Left kidney (tissue), 8 donors: ENCODE measurements at places on chromosomes 16 and 17.

GRCh38 chr17:80160536-80160935 is 9.3 kb upstream of the CARD14 start:
- no peak for DNase-seq

- DNase-seq: no peak
These were observed 237.3 kb upstream of the TNRC6C start for GRCh38 chr17:77720946-77721845.

DNA sequence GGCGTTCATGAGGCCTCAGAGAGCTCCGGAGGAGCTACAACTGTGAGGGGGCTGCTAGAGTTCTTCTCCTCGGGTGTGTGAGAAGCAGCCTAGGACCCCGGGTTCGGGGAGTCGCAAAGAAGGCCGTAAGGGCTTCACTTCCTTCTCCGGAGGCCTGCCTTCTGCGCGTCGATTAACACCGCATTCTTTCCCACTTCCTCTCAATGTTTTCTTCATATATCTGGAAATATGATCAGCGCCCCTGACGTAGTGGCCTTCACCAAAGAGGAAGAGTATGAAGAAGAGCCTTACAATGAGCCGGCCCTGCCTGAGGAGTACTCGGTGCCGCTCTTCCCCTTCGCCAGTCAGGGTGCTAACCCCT is 449 bp downstream of the SMCR8 start:
- no peak for DNase-seq

DNA sequence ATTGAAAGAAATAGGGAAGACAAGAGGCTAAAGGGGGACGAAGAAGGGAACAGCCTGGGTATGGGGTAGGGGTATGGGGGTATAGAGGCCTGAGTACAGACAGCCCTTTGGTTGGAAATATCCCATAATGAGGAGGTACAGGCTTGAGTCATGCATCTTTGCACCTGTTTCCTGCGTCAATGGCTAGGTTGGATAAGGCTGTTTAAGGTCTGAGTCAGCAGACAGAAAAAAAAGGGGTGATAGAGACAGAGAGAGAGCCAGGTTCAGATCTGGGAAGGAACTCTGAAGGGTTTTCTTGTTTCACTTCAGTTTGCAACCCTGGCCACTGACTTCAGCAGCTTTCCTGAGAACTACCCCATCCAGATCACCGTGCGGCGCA is 8.5 kb downstream of the FNDC8 start:
- no peak for DNase-seq

DNA sequence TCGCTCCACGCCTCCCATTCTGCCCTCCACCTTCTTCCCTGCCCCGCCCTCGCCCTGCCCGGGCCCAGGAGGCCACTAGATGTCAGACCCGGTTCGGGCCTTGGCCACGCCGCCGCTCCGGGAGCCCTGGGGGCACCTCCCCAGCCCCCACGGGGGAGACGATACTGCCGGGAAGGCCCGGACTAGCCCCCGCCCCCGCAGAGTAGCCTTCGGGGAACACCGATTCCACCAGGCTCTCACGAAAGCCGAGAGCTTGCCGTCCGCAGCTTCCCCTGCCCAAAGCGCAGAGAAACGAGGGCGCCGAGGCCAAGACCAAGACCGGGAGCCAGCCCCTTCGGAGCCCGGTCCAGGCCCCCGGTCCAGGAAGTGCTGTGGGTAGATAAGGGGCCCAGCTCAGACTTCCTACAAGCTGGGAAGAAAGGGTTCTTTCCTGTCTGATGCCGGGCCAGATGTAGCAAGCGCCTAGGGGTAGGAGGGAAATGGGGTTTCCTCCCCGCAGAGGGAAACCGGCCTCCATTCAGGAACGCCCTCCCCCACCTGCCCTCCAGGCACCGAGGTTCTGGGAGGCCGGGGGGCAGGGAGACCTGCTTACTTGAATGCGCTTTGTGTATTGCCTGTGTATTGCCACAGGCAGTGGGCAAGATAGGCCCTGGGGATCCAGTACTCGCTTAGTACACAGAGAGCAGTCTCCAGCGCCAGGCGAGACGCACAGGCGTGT is 806 bp upstream of the CYB561 start:
- DNase-seq: no peak

DNA sequence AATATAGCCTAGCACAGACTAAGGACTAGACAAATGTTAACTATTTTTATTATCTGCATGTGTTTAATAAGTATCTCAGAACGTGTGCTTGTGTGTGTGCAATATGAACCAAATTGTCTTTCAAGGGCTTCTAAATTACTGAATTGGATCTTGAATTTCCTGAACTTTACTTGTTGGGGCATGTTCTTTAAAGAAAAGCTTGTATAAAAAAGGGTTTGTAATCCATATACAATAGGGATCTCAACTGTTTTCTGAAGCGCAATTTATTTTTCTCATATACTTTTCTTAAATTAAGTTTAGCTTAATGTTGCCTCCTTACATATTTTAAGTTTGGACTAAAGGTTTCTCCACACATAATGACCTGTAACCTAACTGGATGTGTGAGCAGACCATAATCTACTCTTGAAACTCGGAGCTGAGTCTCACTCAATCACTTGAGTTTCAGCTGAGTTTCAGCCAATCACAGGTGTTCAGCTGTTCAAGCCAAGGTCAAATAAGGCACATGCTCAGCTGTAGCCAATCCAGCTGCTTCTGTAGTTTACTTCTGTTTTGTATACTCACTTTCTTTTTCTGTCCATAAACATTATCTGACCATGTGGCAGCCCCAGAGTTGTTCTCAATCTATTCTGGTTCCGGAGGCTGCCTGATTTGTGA is 72.3 kb downstream of the CDK5R1 start:
- no peak for DNase-seq

- no peak for DNase-seq
These were observed 623.2 kb upstream of the ZFHX3 start for GRCh38 chr16:73670836-73671820.
